Placental pericyte (primary cell): ENCODE measurements at places on chromosomes 3 and 15. TPM values are rescaled to one million over a fixed set of nuclear protein-coding genes. Genes with fewer than 3 reads are reported as not detected.

The GFM1 gene
- total RNA-seq = 38.5 and 71.9 TPM in 2 replicates

The ADAMTS17 gene
- total RNA-seq = under 0.01 and 2.7 TPM in 2 replicates

The PLSCR5 gene
- not detected in 2 replicates for total RNA-seq

The ACTC1 gene
- total RNA-seq = under 0.01 and 1.4 TPM in 2 replicates

The GNAT1 gene
- total RNA-seq = not detected in 2 replicates

The PTX3 gene
- total RNA-seq = 130 and 602 TPM in 2 replicates

The SHC4 gene
- 2.8 and 4.0 TPM in 2 replicates for total RNA-seq

The PARP15 gene
- 0.14 and 0.22 TPM in 2 replicates for total RNA-seq

The FILIP1L gene
- total RNA-seq = 35.6 and 57.3 TPM in 2 replicates

The NR2E3 gene
- 0.57 TPM in 1 of 2 replicates, not detected in the other for total RNA-seq

The MGLL gene
- total RNA-seq = 10.7 and 123 TPM in 2 replicates

The GOLGA8G gene
- not detected in 2 replicates for total RNA-seq

The TMC3 gene
- not detected in 2 replicates for total RNA-seq

The ALPK3 gene
- 0.57 and 1.5 TPM in 2 replicates for total RNA-seq
